ENCODE measurements at places on chromosomes 2 and 18.

DNA sequence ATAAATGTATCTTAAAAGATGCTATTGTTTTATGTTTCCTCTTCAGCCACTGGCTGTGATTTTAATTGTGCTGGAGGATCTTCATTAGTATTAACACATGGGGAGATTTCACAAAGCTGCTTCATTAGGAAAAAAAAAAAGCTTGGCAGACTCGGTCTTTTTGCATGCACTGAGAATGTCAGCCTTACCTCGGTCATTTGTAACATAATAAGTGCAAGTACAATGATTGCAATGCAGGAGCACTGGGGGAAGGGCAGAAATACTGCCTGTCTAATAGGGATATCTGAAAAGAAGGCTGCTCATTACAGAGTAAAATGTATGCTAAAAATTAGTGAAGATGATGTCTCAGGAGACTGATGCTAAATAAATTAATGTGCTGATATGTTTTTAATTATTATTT lies 1.3 kb upstream of the BAZ2B start:
- DNase-seq, result peak; percentile 52

- no peak for DNase-seq
Measured at GRCh38 chr2:54569745-54570301, 113.7 kb downstream of the SPTBN1 start.

GRCh38 chr2:74260495-74260894 lies 62.1 kb downstream of the MTHFD2 start:
- DNase-seq, result no peak

DNA sequence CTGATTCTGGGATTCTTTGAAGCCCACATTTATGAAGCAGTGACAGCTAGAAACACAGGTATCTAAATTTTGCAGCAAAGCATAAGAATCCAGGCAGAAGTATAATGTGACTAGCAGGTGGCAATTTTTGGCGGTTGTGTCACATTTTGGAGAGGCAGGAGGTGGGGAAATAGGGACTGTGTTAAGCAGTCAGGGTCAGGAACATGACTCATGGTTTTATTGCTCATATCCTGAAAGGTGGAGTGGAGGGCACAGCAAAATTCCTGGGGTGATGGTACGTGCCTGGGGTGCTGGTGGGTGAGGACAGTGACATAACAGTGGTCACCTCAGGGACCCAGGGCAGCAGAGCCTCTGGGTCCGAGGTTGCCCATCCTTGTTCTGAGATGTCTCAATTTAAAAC lies 63.5 kb upstream of the TTN start:
- no peak for DNase-seq

DNA sequence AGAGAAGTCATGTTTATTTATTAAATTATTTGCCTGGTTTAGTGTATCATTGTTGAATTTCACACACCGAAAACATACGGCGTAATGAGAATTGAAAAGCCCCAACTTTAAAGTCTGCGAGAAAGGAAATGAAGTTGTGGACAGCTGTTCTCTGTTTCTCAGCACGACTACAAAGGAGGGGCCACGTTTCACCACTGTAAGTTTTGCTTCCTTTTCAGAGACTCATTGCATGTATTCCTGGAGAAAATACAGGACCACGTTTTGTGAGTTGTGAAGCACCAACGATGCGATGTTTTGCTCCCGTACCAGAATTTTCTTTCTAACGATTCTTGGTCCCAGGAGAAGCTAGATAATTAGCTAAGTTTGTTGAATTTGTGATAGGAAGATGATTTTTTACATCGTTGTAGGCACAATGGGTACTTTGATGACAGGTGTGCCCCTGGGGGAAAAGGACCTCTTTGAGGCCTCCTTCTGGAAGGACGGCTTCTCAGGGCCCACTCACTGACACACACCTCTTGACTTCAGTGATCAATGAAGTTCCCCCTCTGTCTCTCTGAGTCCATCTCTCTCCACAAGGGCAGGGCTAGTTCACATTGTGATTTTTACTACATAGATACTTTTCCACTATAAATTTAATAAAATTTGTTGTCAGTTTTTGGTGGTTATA lies 23.7 kb upstream of the ACKR3 start:
- DNase-seq, result no peak

DNA sequence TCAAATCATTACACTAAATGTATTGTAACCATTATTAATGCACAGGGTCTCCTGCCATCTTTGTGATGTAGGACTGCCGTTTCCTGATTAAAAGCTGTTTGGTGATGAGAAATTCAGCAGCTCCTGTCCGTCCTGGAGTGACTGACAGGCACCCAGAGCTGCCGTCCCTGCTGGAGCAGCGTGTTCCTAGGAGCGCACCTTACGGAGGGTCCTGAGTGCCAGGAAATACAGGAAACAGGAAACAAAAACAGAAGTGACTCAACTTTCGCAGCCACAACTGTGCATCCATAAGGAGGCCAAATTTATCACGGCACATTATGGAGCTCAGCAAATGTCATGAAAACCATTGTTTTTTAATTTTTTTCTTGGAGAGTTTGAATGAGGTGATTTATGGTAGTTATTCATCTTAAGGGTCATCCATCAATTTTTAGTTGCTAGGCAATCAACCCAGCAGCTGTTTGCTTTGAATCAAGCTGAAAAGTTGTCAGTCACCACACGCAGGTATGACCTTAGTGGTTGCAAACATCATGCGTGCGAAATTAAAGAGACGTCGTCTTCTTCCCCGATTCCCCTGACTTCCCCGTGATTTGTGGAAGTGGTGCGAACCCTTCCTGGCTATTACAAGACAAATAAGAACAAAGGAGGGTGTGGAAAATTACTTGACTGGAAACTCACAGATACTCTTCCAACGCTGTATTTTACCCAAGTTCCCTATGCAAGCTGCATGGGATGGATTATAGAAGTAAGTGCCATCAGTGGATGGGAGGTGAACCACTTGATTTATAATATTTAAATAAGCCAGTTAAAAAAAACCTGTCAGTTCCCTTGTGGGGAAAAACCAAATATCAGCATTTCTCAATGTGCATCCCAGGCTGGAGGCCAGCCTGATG lies 19.8 kb downstream of the TSHZ1 start:
- no peak for DNase-seq

DNA sequence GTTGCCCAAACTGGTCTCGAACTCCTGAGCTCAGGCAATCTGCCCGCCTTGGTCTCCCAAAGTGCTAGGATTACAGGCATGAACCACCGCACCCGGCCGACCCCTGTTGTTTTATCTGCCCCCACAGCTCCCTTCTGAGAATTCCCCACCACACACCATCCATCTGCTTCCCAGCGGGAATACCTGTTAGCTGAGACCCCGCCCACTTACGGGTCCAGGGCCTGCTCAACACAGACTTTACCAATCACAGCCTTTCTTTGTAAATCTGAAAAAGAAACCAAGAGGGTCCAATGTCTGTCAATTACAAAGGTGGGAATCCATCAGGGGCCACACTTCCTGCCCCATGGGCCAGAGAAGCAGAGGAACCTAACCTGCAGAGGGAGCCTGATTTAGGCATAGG lies 14.2 kb upstream of the CABLES1 start:
- no peak for DNase-seq

DNA sequence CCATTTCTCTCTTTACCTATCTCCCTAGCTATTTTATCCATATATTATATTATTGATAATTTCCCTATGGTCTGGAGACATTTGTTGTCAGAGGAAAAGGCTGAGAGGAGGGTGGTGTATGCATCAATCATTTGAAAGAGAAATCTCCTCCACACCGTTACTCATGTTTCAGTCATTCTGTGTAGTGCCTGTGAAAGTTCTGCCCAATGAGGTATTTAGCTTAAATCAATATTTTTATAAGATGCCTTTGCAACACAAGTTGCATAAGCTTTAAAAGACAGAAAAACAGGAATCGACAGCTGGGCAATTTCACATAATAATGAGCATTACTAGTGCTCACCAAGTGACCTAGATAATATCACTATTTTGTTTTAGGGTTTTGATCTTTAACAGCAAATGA lies 363.7 kb upstream of the FSIP2 start:
- DNase-seq, result no peak

DNA sequence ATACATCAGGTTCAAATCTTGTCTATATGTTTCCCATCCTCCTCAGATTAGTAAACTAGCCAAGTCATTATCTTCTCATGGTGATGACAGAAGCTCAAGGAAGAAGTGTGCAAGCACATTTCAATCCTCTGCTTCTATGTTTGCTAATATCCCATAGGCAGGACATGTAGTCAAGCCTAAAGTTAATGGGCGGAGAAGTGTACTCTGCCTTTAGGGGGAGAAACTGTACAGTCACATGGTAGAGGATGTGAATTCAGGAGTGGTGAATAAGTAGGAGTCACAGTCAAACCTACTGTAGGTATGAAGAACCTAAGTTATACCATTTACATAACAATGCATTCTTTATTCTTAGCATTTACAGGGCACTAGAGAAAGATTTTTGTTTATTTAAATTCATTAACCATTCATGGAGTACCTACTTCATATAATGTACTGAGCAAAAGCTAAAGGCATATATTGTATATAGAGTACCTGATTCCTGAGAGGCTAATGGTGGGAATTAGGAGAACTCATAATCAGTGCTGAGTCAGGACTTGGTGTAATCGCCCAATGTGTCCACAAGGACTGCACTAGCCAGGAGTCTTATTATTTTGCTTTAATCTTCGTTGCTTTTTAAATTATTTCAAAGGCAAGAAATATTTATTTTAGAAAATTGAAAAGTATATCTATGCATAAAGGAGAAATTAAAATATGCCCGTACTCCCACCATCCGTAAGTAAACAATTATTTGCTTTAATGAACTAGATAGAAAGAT lies 394.3 kb upstream of the ETAA1 start:
- DNase-seq, result no peak

GRCh38 chr2:221571025-221571550 lies 1.0 kb downstream of the EPHA4 start:
- no peak for DNase-seq

- DNase-seq, result no peak
Measured at GRCh38 chr2:46909771-46910419, 5.7 kb downstream of the MCFD2 start.

GRCh38 chr2:42835577-42836371 lies 43.4 kb upstream of the HAAO start:
- DNase-seq, result no peak

GRCh38 chr18:26656431-26656943 lies 108.1 kb upstream of the KCTD1 start:
- DNase-seq, result no peak

DNA sequence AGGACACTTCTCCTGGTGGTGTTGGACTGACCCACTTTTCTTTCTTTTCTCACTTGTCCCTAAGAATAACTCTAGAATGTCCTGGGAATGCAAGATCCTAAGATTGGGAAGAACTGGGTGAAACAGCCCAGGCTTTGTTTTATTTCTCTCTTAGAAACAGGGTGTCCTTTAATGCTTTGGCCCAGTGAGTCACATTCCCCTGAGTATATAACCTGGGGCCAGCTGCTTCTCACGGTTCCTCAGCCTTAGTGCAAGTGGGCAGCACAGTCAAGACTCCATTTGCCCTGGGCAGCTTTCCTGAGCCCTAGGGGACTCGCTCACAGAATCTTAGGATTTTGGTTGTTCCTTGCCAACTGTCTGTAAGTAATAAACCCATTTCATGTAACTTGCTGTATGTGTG lies 355.0 kb downstream of the DSC3 start:
- no peak for DNase-seq

GRCh38 chr2:59237311-59237710 lies 996.2 kb upstream of the FANCL start:
- no peak for DNase-seq

- DNase-seq, result peak; percentile 23
Measured at GRCh38 chr2:241848761-241849615, 9.7 kb downstream of the PDCD1 start.

GRCh38 chr18:58682429-58683069 lies 11.3 kb downstream of the MALT1 start:
- DNase-seq, result peak; percentile 41

DNA sequence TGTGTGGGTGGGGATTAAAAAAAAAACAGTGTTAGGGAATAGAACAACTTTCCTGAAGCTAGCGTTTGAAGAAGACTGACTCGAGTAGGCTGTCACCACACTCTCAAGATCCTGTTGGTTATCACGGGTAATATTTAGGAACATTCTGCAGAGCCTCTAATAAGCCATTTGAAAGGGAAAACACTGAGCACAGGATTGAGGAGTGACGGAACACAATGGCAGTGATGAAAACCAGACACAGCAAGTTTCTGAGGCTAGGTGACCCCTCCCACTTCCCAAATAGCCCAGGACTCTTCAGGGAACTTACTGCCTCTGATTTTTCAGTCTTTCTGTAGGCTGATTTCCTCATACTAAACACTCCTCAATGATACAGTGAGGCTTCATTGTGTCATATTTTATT lies 88.2 kb upstream of the TMEM200C start:
- DNase-seq, result no peak

DNA sequence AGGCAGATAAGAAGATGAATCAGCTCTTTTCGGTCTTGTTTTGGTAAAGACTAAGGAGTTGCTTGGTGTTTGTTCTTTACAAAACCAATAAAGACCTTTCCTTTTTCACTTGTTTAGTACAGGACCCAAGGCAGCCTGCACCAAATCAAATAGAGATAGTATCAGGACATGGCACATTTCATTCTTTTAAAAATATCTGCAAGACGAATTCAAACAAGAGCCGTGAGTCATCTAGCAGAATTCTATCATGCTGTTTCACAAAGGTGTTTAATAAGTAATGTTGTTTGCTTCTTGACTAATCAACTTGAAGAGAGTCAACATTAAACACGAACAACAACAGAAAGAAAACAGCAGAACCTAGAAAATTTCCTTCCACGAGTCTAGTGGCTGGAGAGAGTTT lies 102.8 kb upstream of the TTN start:
- DNase-seq, result no peak

DNA sequence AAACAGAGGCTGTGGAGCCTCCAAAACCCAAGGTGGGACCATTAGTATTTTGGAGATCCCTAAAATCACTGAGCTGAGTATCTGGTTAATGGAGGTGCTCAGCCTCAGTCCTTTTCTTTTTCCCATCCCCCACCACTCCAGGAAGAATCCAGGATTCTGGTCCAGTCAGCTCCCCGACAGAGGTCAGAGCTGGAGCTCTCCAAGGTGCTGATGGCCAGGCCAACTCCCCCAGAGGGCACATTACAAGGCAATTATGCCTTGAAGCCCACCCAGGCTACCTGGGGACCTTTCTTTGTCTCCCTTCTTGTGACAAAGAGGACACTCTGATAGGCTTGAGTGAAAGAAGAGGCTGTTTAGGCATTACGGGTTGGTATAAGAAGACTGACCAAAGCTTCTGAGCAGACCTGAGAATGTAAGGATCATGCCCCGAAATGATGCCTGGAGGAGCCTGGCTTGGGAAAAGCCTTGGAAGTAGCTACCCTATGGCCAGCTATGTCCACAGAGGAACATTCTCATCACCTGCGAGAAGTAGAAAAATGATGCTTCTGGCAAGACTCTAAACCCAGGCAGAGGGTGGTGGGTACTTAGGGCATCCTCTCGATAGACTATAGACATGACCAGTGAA lies 102.5 kb upstream of the LDAH start:
- DNase-seq, result no peak

DNA sequence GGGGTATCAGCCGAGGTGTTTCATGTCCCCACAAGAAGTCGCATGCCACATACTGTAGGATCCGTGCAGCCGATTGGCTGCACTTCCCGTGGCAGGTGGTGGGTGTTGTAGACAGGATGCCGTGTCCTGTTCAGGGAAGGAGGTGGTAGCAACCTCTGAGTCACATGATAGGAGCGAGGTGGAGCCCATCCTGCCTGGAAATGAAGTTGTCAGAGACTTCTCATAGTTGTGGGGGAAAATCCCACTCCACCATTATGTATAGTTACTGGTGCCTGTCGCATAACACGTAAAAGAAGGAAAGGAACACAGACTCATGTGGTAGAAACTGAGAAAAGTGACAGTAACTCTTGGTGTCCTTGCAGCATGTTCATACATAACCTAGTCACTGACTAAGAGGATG lies 91.4 kb upstream of the IL1R2 start:
- DNase-seq, result no peak
